ENCODE measurements at places on chromosomes 5 and 9.

GRCh38 chr5:137128012-137128411, 371.1 kb downstream of the SPOCK1 start:
- DNase-seq, result no peak

DNA sequence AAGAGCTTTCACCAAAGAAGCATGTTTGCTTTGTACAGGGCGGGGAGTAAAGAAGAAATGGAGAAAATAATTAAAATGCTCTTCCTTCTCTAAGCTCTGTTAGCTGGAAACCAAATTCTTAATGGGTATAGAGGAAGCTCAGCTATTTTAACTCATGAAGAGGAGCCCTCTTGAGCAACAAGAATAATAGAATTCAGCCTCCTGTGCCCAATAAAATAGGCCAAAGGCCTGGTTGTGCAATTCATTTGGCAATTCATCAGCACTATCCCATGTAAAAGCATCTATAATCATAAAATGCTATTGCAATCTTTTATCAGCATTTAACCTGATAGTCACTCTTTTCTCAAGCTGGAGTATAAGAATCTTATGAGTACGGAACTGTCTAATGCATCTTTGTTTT, 133.6 kb upstream of the CDH6 start:
- no peak for DNase-seq

- DNase-seq, result no peak
Observed at GRCh38 chr9:16823906-16824305, 46.6 kb downstream of the BNC2 start.

- no peak for DNase-seq
Observed at GRCh38 chr9:90942555-90942954, 140.9 kb downstream of the SYK start.

- no peak for DNase-seq
Observed at GRCh38 chr5:122470365-122470764, 158.3 kb downstream of the SNCAIP start.

GRCh38 chr5:58274191-58274590, 185.7 kb downstream of the PLK2 start:
- no peak for DNase-seq

DNA sequence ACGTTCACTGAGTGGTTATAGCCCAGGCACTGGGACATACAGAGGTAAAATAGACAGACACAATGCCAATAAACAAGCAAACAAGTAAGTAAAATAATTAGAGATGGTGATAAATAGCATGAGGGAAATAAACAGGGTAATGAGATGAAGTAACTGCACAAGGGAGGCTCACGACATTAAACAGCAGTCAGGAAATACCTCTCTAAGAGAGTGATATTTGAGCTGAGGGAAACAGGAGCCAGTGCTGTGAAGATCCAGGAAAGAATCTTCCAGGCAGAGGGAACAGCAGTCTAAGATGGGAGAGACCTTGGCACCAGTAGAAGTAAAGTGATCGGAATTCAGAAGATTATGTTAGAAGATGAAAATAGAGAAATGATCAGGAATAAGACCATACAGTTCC, 279.4 kb downstream of the HINT1 start:
- no peak for DNase-seq

- DNase-seq, result no peak
Observed at GRCh38 chr9:132293145-132293721, 61.6 kb downstream of the SETX start.

- DNase-seq, result peak; percentile 61
Observed at GRCh38 chr9:129726322-129727160, 26.3 kb downstream of the PTGES start.

DNA sequence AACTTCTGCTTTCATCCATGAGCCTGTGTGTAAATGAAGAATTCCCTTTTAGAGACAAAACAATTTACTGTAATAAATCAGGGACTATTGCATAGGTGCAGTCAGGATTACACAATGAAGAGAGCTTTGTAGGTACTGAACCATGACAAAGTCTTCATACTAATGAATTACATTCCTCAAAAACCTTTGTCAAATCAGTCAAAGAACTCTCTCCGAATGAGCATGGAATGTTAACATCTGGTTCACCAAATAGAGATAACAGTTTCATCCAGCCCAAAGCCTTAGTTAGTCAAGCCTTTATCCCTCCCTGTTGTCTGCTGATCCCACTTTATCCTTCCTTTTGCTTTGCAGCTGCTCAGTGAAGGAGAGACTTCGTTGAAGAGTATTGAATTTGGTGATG, 62.9 kb upstream of the DMRTA1 start:
- DNase-seq, result no peak
